Natural killer cell (primary cell): ENCODE measurements at places on chromosomes 11 and 22. TPM values are rescaled to one million over a fixed set of nuclear protein-coding genes. Genes with fewer than 3 reads are reported as not detected.

DNA sequence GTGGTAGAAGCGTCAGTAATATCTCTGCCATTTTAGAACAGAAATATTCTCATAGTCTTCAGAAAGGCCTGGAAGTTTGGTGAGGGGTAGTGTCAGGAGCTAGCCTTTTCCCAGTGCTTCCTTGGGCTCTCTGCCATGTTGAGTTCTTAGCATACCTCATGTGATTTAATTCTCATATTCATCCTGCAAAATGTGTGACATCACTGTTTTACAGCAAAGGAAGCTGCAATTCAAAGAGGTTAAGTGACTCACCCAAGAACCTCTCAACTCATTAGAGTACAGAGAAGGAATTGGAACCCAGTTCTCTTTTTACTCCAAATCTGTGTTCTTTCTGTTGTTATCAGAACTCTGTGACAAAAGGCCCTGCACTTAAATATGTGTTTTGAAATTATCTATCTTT is 72.1 kb downstream of the RNF169 start:
- H3K36me3 ChIP-seq = peaks cover 11% of the 10 kb centered on the region
- peaks cover 11% of the 10 kb centered on the region for H3K4me1 ChIP-seq
- no peak for DNase-seq
- H3K27ac ChIP-seq = no peak overlapping the region

GRCh38 chr22:46297151-46297812 is 612 bp downstream of the GTSE1 start:
- DNase-seq = no peak
- peak overlapping the region; percentile 35 for H3K4me3 ChIP-seq
- no peaks in the 10 kb centered on the region for H3K27me3 ChIP-seq

GRCh38 chr22:32175683-32176644 is 16.9 kb upstream of the C22orf42 start:
- H3K36me3 ChIP-seq = no peaks in the 10 kb centered on the region
- DNase-seq = no peak
- no peak overlapping the region for H3K27ac ChIP-seq
- peaks cover 3% of the 10 kb centered on the region for H3K27me3 ChIP-seq
- no peaks in the 10 kb centered on the region for H3K4me1 ChIP-seq

DNA sequence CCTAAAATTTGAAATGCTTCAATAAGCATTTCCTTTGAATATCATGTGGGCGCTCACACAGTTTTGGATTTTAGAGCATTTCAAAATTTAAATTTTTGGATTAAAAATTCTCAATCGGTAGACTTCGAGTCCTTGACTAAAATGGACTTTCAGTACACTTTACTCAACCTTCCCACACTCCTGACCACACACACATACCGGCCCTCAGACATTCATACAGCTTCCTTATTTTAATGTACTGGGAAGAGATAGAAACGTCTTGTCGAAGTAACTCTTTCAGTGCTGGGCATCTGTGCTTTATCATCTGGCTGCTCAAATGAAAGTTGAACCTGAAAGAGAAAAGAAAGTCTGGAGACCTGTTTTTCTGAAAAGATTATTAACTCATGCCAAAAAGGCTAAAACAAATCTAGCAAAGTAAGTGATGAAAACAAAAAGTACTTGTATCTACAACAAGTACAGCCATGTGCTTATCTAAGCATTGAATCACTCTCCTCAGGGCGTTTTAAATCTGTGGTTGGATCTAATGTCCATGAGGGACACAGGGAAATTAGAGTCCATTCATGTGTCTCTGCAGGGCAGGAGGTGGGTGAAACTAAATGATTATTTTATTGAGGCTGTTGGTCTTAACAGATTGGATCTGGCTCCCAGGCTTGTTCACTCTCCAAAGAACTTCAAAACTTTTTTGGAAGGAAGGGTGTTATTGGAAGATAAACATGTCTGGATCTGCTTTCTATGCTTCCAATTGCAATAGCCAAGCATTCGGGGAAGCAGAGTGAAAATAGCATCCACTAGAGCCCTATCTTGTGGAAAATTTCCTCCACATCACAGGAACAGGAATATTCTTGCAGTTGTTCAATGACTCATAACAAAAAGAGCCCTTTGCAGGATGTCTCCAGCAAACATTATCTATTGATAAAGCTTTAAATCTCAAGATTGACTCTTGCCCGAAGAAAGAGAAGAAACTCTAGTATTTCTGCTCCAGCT is 47.0 kb downstream of the CARD18 start:
- H3K4me1 ChIP-seq = no peaks in the 10 kb centered on the region
- no peaks in the 10 kb centered on the region for H3K36me3 ChIP-seq
- no peak overlapping the region for H3K4me3 ChIP-seq
- no peak for DNase-seq
- H3K27me3 ChIP-seq = no peaks in the 10 kb centered on the region
- H3K27ac ChIP-seq = no peak overlapping the region

DNA sequence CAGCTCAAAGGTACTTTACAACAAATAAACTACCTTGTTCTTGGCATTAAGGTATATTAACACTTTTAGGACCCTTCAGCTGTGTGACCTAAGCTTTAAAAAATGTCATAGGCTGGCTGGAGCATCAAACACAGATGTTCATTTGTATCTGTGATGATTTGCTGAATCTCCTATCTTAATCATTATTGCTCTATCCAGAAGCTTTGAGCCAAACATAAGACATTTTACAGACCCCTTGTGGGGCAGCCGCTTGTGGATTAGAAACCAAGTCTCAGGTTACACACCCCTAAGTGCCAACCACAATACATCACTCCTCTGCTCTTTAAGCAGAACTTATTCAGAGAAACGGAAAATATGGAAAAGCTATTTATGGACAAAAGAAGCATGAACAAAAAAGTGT is 394.2 kb upstream of the CCDC90B start:
- no peaks in the 10 kb centered on the region for H3K4me1 ChIP-seq
- DNase-seq = no peak
- H3K27me3 ChIP-seq = no peaks in the 10 kb centered on the region
- no peak overlapping the region for H3K4me3 ChIP-seq

DNA sequence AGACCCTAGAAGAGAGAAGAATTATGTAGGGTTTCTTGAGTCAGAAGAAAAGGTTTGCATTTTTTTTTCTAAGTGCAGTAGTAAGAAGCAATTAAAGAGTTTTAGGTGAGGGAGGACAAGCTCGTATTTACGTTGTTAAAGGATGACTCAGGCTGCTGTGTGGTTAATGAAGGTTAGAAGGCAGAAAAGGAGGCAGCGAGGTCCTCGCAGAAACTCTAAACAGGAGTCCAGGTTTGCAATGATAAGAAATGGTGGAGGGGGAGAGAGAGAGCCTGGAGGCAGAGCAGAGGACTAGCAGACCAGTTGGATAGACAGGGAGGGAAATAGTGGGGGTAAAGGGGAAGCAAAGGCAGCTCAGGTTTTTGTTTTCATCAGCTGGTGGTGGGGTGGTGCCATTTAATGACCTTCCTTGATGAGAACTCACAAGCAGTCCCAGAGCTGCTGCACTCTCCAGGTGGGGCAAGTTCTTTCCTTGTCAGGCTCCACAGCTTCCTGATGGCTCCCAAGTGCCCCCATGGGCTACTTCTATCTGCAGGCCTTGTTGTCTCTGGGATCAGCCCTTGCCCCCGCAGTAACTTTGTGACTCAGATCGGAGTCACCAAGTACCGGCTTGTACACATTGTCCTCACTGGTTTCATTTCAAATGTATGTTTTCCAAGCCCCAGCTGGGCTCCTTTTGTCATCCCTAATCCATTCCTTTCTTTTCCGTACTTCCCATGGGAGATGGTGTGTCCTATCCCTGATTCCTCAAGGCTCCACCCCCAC is 8.3 kb upstream of the INSC start:
- H3K4me1 ChIP-seq = peaks cover under 1% of the 10 kb centered on the region
- no peaks in the 10 kb centered on the region for H3K27me3 ChIP-seq
- no peak overlapping the region for H3K27ac ChIP-seq

- DNase-seq = no peak
- H3K4me3 ChIP-seq = no peak overlapping the region
- no peaks in the 10 kb centered on the region for H3K27me3 ChIP-seq
- no peak overlapping the region for H3K27ac ChIP-seq
- H3K36me3 ChIP-seq = no peaks in the 10 kb centered on the region
Observed at GRCh38 chr11:124788521-124788920, 11.7 kb downstream of the MSANTD2 start.

DNA sequence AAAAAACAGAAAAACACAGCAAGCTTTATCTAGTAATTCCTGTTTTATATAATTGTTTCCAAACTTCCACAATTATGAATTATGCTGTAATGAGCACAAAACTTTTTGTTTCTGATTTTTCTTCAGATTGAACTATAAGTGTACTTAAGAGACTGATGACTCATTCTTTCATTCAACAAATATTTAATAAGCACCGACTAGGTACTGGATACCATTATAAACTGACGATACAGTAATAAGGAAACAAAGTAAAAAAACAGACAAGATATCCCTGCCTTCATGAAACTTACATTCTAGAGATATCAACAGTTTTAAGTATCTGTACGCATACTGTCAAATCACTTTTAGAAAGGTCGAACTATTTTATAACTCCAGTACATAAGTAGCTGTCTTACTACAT is 78.6 kb downstream of the ME3 start:
- H3K4me1 ChIP-seq = peaks cover 9% of the 10 kb centered on the region
- H3K4me3 ChIP-seq = no peak overlapping the region
- no peaks in the 10 kb centered on the region for H3K27me3 ChIP-seq
- H3K36me3 ChIP-seq = no peaks in the 10 kb centered on the region
- DNase-seq = no peak
- H3K27ac ChIP-seq = no peak overlapping the region

Gene RCOR2
- total RNA-seq = not detected

- H3K4me3 ChIP-seq = no peak overlapping the region
- no peak for DNase-seq
- H3K27ac ChIP-seq = no peak overlapping the region
Observed at GRCh38 chr22:49628391-49629260, 199.0 kb downstream of the BRD1 start.

- H3K4me1 ChIP-seq = no peaks in the 10 kb centered on the region
- no peak overlapping the region for H3K27ac ChIP-seq
- H3K36me3 ChIP-seq = no peaks in the 10 kb centered on the region
- no peak overlapping the region for H3K4me3 ChIP-seq
- no peak for DNase-seq
Observed at GRCh38 chr22:42188808-42189447, 58.3 kb upstream of the CYP2D6 start.

Gene OR52A1
- not detected for total RNA-seq

DNA sequence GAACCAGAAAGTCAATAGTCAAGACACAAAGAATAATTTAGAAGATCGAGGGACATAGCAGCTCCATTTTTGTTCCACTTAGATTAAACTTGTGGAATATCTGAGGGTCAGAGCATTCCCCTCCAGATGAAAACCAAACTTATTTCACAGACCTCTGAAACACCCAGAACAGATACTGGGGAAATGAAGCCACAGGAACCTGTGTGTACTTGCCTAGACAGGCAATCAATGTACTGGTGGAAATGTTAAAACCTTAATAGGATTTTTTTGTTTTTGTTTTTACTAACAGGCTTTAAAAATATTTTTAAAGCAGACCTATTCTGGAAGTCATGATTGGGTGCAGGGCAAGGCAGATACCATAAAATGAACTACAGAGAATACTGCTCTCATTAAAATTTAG is 4.1 kb upstream of the FAR1 start:
- peaks cover 9% of the 10 kb centered on the region for H3K4me1 ChIP-seq
- no peaks in the 10 kb centered on the region for H3K27me3 ChIP-seq
- H3K4me3 ChIP-seq = no peak overlapping the region
- no peaks in the 10 kb centered on the region for H3K36me3 ChIP-seq
- no peak overlapping the region for H3K27ac ChIP-seq

Gene CDC45
- 3.3 TPM for total RNA-seq

DNA sequence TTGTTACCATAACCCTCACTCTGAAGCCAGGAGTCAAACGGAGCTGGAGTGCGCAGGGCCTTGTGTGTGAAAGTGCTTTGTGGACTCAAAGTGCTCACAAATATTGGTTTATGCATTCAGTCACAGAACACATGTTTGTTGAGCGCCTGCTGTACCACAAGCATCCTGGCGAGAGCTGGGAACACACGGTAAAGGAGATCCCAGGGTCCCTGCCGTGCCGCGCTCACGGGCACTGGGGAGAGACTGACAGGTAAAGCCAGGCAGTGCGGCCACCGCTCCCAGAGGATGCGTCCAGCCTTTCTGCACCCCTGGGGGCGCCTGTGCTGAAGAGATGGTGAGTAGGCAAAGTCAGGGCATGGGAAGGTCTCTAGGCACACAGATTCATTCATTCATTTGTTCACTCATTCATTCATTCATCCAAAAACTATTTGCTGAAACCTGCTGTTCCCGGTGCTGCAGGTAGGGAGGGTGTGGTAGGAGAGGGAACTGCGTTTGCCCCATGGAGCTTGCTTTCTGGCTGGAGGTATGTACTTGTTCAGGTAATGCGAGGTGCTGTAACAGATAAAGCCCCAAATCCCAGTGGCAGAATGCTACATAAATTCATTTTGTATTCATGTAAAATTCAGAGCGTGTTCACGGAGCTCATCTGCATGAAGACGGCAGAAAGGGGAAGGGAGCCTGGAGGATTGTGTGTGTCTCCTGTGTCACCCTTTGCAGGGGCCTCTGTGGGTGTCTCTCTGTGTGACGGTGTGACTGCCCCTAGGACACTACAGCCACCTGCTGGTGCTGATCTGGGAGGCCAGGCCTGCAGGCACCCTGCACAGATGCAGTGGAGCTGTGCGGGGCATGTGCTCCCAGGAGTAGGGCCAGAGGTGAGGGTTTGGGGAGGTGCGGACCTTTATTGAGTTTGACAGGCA is 167.0 kb upstream of the B3GAT1 start:
- H3K4me3 ChIP-seq = no peak overlapping the region
- no peaks in the 10 kb centered on the region for H3K36me3 ChIP-seq
- no peak for DNase-seq
- H3K27ac ChIP-seq = no peak overlapping the region
- no peaks in the 10 kb centered on the region for H3K27me3 ChIP-seq

GRCh38 chr22:37557321-37558001 is 2.8 kb upstream of the CDC42EP1 start:
- no peaks in the 10 kb centered on the region for H3K36me3 ChIP-seq
- no peak overlapping the region for H3K4me3 ChIP-seq
- peaks cover 17% of the 10 kb centered on the region for H3K27me3 ChIP-seq
- no peak for DNase-seq
- no peak overlapping the region for H3K27ac ChIP-seq
- peaks cover 19% of the 10 kb centered on the region for H3K4me1 ChIP-seq

DNA sequence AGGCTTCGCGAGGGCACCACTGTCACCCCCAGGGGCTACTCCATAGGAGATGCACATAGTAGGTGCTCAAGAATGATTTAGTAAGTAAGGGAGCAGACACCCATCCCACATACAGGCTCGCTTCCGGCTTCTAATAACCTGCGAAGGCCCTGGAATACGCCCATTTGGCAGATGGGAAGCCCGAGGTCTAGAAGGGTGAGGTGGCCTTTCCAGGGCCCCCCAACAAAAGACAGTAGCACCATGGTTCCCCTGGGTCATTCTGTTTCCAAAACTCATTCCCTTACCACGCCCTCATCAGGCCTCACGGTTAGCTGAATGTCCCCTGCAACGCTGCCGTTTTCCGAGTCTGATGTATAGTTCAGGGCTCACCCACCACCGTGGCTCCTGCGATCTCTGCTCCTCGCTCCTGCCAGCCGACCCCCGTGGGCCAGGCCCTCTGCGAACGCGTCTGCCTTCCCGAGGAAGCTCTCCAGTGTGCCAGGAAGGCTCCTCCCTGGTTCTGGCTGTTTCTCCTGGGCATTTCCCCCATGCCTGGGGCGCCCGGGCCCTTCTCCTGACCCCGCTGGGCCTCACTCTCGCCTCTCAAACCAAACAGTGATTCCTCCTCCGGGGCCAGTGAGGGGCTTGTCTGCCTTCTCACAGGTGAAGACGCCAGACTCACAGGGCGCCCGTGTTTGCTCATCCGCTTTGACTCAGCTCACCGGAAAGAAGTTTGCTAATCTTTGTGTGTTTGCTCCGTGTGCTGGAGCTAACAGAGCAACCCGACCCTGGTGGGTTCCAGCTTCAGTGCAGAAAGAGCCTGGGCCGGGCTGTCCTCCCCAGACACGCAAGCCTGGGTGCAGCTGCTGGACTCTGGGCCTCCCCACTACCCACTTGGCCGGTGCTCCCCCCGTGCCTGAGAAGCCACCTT is 86.6 kb downstream of the RTL6 start:
- H3K4me3 ChIP-seq = no peak overlapping the region
- no peak for DNase-seq
- no peaks in the 10 kb centered on the region for H3K4me1 ChIP-seq
- no peak overlapping the region for H3K27ac ChIP-seq
